ENCODE measurements at places on chromosomes 2 and 18.

DNA sequence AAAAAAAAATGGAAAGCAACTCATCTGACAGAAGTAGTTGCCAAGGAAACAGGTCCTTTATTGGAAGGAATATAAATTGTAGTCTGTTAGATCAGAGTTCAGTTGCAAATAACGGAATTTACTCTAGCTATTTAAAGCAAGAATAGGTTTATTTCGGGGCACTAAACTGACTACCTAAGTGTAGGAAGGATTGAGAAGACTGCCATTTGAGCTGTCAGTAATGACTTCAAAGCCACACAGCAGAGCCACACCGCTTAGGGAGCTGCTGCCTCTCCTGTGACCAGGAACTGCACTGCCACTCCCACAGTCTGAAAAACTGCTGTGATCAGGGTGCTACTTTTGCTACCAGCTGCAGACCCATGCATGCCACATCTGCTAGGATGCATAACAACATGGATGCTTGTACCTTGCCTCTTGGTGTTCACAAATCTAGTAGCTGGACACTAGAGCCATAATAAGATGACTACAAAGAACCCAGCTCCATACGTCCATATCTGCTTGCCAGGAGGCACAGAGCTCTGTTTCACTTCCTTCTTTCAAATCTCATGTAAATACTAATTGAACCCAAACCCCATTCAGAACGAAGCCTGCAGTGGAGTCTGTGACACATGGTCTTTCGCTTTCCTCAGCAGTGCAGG is 2.2 kb downstream of the DSG2 start:
- no peak for DNase-seq

- DNase-seq = peak; percentile 90
Observed at GRCh38 chr18:22674272-22674671, 256.6 kb upstream of the CTAGE1 start.

- DNase-seq = peak; percentile 13
Observed at GRCh38 chr18:79857082-79857671, 59.4 kb downstream of the KCNG2 start.

DNA sequence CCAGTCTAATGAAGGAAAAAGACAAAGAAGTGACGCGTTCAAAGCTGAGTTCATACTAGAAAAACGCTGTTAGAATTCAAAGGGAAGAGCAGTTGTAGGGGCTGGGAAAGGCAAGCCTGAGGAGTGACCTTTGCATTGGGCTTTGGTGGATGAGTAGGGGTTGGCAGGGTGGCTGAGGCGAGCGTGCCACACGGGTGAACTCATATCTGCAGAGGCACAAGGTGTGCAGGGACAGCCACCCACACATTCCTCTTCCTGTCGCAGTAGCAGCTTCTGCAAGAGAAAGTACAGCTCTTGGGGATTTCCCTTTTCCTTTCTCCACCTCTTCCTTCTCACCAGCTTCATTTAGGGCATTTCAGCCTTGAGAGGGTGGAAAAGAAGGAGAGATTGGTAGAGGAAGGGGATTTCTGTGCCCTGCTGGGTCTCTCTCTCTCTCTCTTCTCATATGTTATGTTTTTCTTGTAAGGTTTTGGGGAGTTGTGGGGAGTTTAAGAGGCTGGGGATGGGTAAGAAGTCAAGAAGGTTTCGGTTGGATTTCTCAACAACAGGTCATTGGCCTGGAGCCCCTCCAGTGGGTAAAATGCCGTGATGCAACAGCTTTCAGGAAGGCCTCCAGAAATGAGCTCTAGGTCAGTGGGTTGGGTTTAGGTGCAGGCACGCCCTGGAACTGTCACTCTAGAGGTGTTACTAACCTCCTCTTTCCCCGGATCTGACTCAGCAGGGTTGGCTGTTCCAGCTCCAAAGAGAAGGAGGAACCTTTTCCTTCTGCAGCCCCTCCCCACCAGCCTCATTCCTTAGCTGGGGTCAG is 40.1 kb downstream of the ODC1 start:
- no peak for DNase-seq

DNA sequence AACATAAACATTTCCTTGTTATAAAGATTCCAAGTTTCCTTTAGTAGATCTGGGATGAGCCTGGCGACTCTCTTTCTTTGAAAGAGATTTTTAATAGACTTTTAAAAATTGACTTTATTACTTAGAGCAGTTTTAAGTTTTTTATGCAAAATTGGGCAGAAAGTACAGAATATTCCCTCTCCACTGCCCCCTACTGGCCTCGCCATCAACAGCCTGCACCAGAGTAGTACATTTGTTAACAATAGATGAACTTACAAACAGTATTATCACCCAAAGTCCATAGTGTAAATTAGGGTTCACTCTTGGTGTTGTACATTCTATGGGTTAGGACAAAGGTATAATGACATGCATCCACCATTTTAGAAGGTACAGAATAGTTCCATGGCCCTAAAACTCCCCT is 3.9 kb downstream of the MAP3K19 start:
- no peak for DNase-seq

GRCh38 chr18:45566025-45566740 is 49.1 kb upstream of the SLC14A2 start:
- peak; percentile 83 for DNase-seq

DNA sequence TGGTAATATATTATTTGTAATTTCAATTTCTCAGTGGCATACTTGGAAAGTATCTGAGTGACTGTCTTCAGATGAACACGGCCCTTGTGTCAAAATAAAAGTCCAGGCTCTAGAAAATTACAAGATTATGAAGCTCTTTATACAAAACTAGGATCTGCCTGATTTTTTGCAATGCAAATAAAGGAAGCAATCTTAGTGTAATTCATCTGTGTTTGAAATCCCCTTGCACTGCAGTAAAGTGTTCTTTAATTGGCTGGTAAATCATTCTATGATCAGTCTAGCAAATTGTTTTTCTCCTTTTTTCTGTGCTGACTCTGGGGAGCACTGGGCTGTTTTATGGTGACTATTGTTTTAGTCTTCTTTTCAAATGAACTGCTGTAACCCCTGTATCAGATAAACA is 1039.0 kb downstream of the SOCS6 start:
- no peak for DNase-seq

GRCh38 chr2:168660870-168661862 is 141.3 kb upstream of the NOSTRIN start:
- DNase-seq = no peak

DNA sequence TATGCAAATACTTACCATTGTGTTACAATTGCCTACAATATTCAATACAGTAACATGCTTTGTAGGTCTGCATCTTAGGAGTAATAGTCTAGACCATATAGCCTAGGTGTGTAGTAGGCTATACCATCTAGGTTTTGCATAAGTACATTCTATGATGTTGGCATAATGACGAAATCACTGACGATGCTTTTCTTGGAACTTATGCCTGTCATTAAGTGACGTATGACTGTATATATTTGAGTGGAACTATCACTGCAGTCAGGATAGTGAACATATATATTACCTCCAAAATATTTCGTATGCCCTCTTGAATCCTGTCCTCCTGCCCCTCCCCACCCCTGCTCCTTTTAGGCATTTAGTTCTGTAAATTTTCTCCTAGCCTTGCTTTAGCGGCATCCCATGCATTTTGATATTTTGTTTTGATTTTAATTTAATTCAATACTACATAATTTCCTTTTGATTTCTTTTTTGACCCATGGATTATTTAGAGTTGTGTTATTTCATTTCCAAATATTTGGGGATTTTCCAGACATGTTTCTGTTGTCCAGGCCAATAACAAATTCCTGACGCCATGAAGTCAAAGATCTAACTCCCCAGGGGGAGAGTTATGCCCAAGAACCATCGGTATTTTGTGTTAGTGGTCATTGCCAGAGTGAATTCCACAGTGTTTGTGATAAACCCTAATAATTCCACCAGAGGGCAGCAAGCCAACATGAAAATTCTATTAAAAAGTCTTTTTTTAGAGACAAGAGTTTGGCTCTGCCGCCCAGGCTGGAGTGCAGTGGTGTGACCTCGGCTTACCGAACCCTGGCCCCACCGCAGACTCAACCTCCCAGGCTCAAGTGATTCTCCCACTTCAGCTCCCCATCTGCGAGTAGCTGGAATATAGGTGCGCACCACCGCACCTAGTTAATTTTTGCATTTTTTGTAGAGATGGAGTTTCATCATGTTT is 24.2 kb upstream of the CASP8 start:
- no peak for DNase-seq

- DNase-seq = no peak
Observed at GRCh38 chr2:69456950-69457445, 19.8 kb upstream of the NFU1 start.

DNA sequence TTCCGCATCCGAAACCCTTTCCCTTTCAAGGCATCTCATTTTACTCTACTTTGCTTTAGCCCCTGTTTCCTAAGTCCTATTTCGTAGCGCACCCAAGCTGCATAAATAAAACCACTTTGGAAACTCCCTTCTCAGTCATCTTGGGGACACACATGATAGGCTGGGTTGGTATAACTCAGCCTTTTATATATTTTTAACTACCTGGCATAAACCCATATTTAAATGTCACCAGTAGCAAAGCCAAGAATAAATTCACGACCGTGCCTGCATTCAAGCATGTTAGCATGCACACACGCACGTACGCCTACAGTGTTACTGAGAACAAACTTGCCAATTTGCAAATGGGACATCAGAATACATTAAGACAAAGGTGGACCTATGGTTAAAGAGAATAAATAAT is 564.7 kb upstream of the PIK3C3 start:
- DNase-seq = no peak

DNA sequence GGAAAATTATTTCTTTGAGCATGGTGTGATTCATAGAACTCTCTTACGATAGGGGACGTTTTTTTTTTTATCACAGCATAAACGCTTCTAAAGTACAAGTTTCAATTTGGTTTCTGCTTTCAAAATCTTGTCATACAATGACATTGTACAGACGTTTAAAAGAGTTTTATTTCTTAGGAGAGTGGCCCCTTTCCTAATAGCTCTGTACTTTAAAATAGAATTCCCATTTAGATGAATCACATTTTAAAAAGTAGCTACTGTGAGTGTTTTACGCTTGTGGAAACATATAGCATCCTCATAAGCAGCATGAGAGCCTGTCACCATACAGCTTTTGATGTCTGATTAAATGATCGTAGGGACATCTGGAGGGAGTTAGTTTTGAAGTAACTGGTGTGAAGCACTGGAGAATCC is 510.9 kb downstream of the PARD3B start:
- DNase-seq = no peak

GRCh38 chr2:73685764-73686438 is 43.7 kb upstream of the NAT8 start:
- no peak for DNase-seq

GRCh38 chr2:51825823-51826222 is 793.9 kb upstream of the NRXN1 start:
- DNase-seq = no peak

DNA sequence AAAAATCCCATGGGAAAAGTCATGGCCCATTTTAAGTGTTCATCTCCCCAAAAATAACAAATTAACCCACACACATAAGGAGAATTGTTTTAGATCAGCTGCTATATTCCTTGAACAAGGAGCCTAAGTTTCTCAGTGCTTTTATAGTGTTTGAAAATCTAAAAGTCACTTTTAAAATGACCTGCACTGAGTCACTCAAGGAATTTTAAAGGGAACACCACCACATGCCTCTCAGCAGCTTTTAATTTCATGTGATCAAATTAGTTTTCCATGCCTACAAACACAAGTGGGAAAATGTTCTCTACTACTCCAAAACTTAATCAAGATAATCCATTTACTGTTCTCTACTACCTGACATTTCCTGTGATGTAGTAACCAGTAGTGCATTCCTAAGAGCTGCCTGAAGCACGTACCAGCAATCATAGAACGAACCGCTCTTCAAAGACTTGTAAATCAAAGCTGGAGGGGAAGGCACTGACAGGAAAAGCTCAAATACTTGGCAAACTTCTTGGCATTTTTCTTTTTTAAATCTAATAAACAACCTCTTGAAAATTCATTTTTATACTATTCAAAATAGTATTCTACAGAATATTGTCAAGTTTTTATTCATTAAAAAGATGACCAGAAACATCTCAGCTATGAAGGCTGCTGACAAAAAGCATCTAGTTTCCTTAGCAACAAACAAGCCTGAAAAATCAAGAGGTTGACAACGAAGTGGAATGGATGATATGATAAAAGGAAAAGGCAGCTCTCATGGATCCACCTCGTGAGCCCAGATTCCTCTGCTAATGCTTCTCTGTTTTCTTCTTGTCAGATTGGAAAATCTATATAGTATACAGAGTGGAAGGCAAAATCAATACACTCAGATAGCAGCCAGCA is 37.2 kb downstream of the LRPPRC start:
- no peak for DNase-seq

GRCh38 chr18:8601277-8602032 is 7.8 kb upstream of the RAB12 start:
- DNase-seq = no peak

- no peak for DNase-seq
Observed at GRCh38 chr2:16260041-16260830, 319.9 kb downstream of the MYCN start.

DNA sequence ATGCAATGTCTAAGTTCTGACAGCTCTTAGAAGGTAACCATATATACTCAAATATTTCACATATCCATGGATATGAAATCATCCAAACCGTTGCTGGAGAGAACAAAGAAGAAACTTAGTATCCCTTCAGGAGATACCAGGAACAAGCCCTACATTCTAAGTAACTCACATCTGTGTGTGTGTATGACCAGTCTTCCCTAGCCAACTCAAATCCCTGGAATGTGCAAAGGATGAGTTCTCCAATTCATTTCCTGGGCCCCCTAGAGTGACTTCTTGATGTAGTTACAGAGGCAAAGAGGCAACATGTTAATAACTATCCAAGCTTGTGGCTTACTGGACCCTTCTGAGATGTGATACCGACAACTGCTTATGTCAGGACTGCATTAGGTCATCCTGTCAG is 20.1 kb downstream of the TPGS2 start:
- no peak for DNase-seq

GRCh38 chr2:30385327-30385726 is 61.7 kb upstream of the LCLAT1 start:
- DNase-seq = no peak

DNA sequence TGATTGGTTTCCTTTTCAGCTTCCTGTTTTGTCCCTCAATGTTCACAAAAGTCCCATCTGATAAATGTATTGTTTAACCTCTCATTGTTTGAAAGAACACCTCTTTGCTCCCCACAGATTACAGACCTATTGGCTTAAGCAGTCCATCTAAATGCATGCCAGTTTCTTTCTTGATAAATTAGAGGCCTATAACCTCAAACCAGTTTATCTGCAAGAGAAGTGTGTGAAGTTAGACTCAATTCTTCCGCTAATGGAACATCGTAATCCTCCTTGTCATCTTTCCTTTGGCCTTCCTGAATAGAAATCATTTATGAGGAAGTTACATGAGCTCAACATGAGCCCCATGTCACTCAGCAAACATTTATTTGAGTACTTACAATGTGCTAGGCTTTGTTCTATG is 74.0 kb downstream of the FRZB start:
- DNase-seq = no peak

Measured in non-pigmented ciliary epithelial cell (primary cell).